Cardiac muscle cell (in vitro differentiated cells and primary cell): ENCODE measurements at places on chromosomes 16 and 17.

DNA sequence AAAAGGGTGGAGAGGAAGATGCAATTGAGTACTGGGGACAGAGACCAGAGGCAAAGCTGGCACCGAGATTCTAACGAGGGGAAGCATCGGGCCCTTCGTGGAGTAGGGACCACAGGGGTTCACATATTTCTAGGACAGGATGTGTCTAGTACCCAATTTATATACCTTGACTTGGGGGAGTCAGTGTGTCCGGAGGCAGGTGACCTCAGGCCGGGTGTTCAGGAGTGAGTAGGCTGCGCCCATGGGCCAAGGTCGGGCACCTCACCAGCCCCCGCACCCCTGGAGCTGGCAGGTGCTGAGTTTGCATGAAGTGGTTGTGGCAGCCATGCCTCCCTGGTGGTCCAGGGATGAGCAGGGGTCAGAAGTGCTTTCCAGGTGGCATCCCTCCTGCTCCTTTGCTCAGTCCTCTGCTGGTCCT is 8.6 kb upstream of the NXPH3 start:
- DNase-seq, result no peak

- DNase-seq, result no peak
Measured at GRCh38 chr16:89397331-89397861, 93.0 kb downstream of the ANKRD11 start.

DNA sequence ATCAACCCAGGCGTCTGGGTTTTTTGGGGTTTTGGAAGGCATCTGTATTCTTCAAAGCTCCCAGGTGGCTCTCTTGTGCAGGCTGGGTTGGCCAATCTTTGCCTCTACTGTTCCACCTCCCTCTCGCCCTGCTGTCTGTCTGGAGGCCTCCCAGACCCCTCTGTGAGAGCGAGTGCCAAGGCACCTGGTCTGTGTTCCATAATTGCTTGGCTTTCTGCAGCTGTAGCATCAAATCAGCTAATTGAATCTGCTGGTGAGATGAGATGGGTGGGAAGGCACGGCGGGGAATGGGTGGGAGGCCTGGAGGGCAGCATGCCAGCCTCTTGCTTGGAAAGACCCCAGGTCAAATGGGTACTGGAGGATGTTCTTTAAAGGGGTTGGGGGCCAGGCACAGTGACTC is 52.5 kb upstream of the CLEC19A start:
- DNase-seq, result no peak

DNA sequence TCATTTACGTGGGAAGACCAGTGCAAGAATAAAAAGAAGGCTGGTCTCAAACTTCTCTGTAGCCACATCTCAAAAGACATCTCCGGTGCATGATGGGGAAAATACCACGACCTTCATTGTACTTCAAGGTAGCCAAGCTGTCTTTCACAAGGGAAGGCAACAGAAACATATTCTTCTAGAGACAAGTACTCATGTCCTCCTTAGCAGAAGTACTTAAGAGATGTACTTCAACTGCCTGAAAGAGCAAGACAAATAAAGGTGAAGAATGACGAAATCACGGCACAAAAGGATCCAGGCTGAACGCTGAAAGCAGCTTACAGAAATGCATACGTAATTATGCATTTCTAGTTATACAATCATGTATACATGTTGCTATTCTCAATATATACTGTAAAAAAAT is 124.1 kb upstream of the RCVRN start:
- no peak for DNase-seq

DNA sequence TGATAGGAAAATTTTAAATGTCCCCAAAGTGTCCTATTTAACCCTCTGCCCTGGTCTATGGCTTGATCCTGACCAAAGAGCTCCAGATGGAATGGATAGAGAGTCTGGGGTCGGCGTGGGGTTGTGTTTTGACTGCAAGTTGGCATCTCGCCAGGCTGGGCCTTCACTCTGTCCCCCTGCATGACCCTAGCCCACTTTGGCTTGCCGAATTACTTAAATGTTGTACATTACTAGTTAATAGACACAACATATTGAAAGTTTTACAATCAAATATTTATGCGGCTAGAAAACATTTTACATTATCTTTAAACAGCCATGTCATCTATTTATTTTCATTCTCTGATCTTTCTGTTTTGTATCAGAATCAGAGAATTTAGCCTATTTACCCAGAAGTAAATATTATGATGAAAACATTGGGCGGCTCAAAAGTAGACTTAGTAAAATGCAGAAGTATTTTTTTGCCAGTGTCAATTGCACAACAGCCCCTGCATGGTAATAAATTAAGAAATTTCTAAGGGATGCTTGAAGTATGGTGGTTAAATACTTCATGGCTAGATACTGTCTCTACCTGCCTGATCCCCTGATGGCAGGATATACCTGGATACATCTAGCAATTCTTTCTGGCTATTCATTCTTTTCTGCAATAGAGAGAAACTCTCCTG is 18.8 kb upstream of the MYOCD start:
- DNase-seq, result no peak

- no peak for DNase-seq
Measured at GRCh38 chr16:35314298-35314697, 1854.9 kb downstream of the TP53TG3F start.

DNA sequence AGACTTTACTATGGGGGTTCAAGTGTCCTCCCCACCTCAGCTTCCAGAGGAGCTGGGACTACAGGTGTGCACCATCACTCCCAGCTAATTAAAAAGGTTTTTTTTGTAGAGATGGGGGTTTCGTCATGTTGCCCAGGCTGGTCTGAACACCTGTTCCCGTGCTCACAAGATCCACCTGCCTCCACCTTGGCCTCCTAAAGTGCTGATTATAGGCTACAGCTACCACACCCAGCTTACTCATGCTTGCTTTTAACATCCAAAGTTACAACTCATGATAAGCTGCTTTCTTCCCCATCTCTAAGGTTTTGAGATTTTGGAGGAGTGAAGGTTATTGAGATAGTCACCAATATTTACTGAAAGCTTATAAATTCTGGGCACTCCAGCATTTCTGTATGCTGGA is 2.6 kb downstream of the NUP88 start:
- DNase-seq, result no peak

GRCh38 chr17:59542960-59543635 is 22.3 kb upstream of the DHX40 start:
- no peak for DNase-seq

DNA sequence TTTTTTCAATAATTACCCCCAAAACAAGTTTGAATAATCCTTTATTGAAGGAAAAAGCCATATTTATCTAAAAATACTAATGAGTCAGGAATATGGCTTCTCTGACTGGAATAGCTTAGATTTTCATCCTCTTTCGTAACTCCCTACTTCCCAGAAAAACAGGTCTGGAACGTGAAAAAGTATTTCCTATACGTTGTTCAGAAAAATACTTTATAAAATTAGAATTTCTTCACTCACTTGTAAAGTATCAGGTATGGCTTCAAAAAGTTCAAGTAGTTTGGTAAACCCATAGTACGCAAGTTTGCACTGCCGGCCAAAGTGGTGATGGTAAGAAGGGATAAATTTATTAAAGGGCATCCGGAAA is 33.7 kb downstream of the MARF1 start:
- DNase-seq, result no peak

GRCh38 chr16:75265911-75266701 is 14.7 kb upstream of the BCAR1 start:
- peak; percentile 79 for DNase-seq

DNA sequence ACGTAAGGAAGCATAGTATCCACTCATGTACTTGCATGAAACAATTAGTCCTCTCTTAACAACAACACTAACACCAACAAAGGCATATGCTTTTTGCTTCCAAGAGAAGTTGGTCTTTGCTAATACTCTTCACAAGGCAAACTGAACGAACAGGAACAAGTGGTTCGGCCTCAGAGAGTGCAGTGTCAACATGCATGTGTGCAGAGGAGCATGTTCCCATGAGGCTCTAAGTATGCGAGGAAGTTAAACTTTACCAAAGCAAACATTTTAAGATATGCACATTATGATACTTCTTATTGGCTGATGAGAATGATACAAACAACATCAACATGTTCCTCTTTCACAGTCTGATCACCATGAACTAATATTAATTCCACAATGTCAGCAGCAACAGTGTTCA is 285.3 kb upstream of the IRX5 start:
- no peak for DNase-seq

GRCh38 chr16:87832741-87833502 is 36.4 kb downstream of the SLC7A5 start:
- DNase-seq, result no peak

DNA sequence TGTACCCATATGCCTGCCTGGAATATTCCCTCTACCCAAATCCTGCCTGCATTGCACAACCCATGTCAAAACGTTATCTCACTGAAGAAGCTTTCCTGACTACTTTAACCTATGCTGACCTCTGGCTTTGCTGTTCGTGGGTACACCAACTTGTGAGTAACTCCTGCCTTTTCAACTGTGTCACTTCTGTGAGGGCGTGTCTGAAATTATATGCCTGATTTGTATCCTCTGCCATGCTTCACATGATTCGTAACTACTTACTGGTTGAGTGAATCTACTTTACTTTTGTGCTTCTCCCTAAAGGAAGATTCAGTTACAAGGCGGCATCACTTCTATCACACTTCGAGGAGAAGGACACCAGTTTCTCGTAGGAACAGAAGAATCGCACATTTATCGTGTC is 33.3 kb upstream of the USP43 start:
- no peak for DNase-seq

- DNase-seq, result no peak
Measured at GRCh38 chr16:68031951-68032350, 8.9 kb downstream of the DUS2 start.

GRCh38 chr16:25553711-25554436 is 137.9 kb upstream of the HS3ST4 start:
- no peak for DNase-seq

DNA sequence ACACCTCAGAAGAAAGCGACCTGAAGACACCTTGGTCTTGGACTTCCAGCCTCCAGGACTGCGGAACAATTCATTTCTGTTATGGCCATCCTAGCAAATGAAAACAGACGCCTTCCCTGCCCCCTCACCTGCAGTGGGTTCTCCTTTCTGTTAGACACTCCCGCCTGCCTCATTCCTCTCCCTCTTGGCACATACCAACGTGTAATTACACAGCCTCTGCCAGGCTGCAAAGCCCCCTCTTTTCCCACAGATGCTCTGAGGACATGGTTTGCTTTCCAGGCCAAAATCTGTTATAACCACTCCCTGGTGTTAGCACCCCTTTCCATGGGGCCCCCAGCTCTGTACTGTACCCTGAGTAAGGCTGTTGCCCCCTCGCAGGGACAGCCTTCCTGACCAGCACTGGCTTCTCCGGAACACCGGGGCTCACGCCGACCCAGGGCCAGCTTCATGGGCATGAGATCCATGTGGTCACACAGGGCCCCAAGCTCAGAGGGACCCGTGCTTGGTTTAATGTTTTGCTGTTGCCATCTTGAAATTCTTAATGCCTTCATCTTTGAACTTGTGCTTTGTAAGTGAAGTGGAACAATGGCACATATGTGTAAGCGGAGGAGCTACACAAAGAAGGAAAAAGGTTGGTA is 64.1 kb downstream of the SDK2 start:
- DNase-seq, result no peak

- peak; percentile 80 for DNase-seq
Measured at GRCh38 chr16:56866955-56867830, 2.2 kb downstream of the SLC12A3 start.

DNA sequence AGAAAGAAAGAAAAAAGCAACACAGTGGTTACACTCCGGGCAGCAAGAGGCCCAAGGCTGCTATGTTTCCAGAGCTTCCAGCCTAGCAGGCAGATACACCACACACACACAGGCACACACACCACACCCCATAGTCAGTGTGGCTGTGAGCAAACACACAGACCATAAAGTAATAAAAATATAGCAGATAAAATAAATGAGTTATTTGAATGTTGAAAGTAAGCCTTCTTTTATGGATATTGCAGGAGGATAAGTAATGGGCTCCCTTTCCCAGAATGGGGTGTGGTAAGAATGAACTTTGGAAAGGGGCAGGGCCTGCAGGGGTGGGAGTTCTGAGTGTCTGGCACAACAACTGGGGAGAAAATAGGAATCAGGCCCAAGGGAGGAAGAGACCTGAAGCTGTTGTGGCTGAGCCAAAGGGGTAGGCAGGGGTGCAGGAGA is 4.8 kb upstream of the CDK5RAP3 start:
- no peak for DNase-seq

GRCh38 chr17:29150161-29150560 is 30.0 kb downstream of the MYO18A start:
- no peak for DNase-seq

GRCh38 chr17:57833179-57833939 is 16.5 kb downstream of the MRPS23 start:
- DNase-seq, result peak; percentile 85

DNA sequence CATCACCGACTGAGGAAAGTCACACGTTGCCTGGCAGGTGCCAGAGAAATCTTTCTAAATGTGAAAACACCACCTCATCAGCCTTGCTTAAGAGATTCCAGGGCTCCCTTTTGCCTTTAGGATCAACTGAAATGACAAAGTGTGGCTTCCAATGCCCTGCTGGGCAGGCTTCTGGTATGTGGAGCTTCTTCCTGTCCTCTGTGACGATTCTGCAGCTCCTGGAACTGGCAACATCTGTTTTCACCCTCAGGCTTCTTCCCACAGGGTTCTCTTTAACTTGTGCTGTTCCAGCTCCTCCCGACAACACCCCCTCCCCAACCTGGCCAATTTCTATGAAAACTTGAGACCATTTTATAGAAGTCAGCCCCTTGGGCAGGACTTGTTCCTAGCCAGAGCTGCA is 4.8 kb upstream of the ZDHHC1 start:
- DNase-seq, result no peak

DNA sequence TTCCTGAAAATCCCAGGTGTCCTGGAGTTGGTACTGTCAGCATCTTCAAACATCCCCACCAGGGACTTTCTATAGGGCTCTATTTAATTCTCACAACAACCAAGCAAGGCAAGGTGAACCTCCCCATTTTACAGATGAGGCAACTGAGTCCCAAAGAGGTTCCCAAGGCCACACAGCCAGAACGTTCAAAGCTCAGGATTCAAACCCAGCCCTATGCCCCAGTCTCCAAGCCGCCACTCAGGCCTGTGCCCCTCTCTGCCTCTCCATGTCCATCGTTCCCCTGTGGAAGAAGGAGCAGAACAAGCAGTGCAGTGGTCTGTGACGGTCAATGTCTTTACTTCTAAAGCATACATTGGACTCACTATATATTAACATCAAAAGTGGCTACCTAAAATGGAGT is 6.1 kb downstream of the ZNF319 start:
- no peak for DNase-seq

- peak; percentile 70 for DNase-seq
Measured at GRCh38 chr16:78770353-78771091, 671.1 kb downstream of the WWOX start.

DNA sequence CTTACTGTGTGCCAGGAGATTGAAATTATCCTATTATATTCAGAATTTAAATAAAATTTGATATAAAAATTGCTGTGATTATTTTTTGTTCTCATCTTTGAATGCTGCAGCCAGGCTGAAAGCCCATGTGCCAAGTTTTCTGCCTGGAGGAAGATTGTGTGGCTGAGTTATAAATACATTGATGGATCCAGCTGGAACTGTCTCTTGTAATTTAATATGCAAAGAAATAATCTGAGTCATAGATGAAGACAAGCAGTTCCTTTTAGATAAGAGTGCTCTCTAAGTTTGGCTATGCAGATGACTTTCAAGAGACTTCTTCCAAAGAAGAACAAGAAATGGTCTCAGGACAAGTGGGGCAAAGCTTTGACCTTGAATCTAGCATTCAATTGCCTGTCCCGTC is 871.0 kb downstream of the CDH11 start:
- peak; percentile 17 for DNase-seq

- DNase-seq, result no peak
Measured at GRCh38 chr17:81075307-81075706, 40.4 kb downstream of the BAIAP2 start.

- no peak for DNase-seq
Measured at GRCh38 chr16:17260276-17260849, 210.4 kb downstream of the XYLT1 start.
